Mucosa of descending colon (tissue), 3 donors: ENCODE measurements at places on chromosomes 1 and 21.

- no peak for DNase-seq
Observed at GRCh38 chr1:228778466-228778865, 43.2 kb downstream of the RHOU start.

GRCh38 chr1:168879896-168880734, 151.1 kb upstream of the DPT start:
- DNase-seq, result peak; percentile 46

GRCh38 chr1:247517795-247518612, 18.2 kb downstream of the OR2C3 start:
- DNase-seq, result no peak

DNA sequence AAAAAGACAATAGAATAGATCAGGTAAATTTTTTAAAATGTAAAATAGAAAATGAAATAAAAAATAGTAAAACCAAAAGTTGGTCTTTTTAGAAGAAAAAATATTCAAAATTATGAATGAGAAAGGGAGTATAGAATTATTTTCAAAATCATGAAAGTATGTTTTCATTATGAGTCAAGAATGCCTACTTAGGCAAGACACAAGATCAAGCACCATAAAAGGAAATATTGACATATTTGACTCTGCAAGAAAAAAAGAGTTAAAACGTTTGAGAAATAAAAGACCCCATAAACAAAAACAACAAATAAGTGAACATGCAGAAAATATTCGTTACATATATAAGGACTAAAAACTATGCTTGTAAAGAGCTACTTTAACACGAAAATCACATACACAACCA, 4.8 kb upstream of the COX20 start:
- no peak for DNase-seq

- no peak for DNase-seq
Observed at GRCh38 chr1:4564051-4564450, 90.4 kb upstream of the AJAP1 start.

DNA sequence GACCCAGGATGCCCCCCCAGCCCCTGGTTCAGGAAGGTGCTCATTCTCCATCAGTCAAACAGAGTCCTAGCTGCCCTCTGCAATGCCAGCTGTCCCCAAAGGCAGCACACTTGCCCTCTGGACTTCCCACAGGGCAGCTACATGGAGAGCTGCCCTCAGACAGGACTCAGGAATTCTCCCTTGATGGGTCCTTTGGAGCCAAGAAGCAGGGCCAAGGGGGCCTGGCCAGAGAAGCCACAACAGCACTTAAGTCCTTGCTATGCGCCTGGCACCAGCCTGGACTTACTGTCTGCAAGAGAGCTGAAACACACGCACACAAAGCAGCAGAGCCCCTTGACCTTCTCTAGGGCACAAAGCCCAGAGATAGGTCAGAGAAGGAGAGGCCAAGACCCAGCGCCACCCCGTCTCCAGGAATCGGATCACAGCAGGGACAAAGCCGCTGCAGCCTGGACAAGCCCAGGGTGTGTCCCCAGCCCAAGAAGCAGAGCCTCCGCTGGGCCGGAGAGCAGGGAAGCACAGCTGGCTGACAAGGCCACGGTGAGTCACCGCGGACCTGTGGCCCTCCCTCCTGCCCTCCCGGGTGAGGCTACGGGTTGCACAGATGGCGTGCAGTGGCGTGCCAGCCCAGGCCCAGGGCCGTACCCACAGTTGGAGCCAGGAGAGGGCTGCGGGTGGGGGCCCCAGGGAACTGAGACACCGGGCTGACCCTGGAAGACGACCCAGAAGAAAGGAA, 1.7 kb downstream of the WNT9A start:
- peak; percentile 82 for DNase-seq

DNA sequence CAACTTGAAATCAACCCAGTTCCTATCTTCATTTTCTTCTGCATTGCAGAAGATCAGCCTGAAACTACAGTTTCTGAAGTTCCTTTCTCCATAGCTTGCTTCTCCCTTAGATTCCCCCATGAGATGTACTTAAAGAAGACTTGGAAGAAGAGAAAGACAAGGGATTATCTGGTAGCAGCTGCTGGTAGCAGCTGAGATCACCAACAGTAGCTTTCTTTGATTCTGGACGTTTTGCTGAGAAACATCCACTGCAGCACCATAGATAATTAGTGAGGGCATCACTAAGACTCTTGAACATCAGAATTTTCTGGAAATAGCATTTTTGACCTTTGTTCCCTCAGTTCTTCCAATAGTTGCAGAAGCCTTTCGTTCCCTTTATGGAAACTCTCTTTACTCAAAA, 465 bp upstream of the CFHR3 start:
- no peak for DNase-seq

DNA sequence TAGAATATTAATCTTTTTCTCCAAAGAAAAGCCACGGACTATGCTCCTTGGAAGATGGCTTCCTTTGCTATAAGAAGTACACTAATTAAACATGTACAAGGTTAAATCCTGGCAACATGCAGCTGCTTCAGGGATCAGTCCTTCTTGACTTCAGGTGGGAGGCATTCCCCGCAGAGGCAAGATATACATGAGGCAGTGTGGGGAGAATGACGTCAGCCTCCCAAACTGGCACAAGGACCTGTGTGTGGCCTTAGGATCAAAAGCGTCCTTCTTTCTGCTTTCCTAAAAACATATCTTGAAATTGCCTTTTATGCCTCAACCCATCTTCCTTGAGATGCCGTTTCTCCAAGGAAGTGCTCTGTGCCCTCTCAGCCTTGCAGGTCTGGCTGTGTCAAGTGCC, 90.3 kb downstream of the WLS start:
- DNase-seq, result no peak

GRCh38 chr1:50214717-50215116, 106.0 kb downstream of the ELAVL4 start:
- no peak for DNase-seq

GRCh38 chr21:43306911-43307676, 119.8 kb downstream of the SIK1 start:
- no peak for DNase-seq

GRCh38 chr1:11078631-11079030, 18.8 kb upstream of the SRM start:
- DNase-seq, result no peak

DNA sequence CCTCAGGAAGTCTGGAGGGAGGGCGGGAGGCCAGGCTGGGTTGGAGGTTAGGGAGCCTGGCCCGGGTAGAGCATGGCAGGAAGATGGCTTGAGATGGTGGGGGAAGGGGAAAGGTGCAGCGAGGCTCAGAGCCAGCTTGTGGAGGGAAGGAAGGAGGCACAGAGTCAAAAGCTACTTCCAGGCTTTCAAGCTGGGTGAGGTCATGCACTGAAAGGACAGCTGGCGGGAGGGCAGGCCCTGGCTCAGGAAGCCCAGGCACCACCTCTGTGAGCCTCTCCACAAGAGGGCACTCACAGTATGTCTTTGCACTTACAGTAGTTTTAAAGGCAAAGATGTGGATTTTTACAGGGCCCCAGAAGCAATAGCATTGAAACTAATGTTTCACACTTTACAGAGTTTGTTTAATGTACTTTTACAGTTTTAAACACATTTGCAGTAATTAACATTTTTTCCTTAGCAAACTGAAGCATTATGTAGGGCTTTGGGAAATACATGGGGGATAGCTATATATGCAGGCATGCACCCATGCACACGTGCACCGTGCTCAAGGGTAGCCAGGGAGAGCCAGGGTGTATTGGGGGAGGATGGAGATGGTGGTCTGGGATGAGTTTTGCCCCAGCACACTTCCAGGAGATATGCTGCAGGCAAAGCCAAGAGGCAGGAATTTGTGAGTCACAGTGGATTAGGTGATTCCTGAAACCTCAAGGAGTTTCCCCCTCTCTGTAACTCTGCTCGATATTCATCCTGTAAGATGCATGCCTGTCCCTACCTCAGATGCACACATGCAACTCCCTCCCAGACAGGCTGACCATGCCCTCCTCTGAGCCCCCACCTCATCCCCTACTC, 6.1 kb upstream of the ADAM15 start:
- peak; percentile 82 for DNase-seq

GRCh38 chr1:63976006-63976405, 202.2 kb downstream of the ROR1 start:
- DNase-seq, result no peak

- DNase-seq, result peak; percentile 1
Observed at GRCh38 chr1:235639226-235640205, 10.1 kb downstream of the GNG4 start.
